ENCODE measurements at places on chromosomes 11 and 22.

GRCh38 chr22:25898707-25899365, 156.8 kb downstream of the MYO18B start:
- no peak for DNase-seq

- peak; percentile 49 for DNase-seq
Measured at GRCh38 chr22:49415151-49415951, 412.3 kb downstream of the BRD1 start.

GRCh38 chr11:36374726-36375125, 78.6 kb downstream of the PRR5L start:
- no peak for DNase-seq

DNA sequence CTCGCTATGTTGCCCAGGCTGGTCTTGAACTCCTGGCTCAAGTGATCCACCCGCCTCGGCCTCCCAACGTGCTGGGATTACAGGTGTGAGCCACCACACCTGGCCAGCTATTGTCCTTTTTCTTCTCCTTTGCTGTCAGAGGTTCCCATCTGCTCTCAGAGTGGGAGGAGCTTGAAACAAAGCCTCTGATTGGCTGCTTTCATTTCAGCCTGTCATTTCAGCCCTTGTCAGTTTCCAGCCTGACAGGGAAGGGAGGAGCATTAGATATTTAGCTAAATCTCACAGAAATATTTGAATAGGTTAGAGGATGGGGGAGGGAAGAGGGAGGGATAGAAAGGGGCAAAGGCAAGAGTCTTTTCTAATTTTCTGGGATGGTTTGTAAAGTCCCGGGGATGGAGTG, 8.7 kb downstream of the SLC22A6 start:
- no peak for DNase-seq

GRCh38 chr11:66467756-66468155, 1.1 kb downstream of the PELI3 start:
- DNase-seq: peak; percentile 70

GRCh38 chr22:18095101-18095805, 15.4 kb upstream of the TUBA8 start:
- no peak for DNase-seq
